ENCODE measurements at places on chromosomes 5 and 9. TPM values are rescaled to one million over a fixed set of nuclear protein-coding genes. Genes with fewer than 3 reads are reported as not detected.

The NMUR2 gene
- total RNA-seq, result not detected

The DNLZ gene
- 34.1 TPM for total RNA-seq

The ZFR gene
- 73.8 TPM for total RNA-seq

The PCDHGA4 gene
- total RNA-seq, result 15.6 TPM

The C7 gene
- 84.1 TPM for total RNA-seq
